MG63 (cell line): ENCODE measurements at places on chromosomes 4 and X. TPM values are rescaled to one million over a fixed set of nuclear protein-coding genes. Genes with fewer than 3 reads are reported as not detected.

The EGFL6 gene
- not detected in 2 replicates for total RNA-seq

The PRKG2 gene
- 2.0 and 2.1 TPM in 2 replicates for total RNA-seq

The OPHN1 gene
- 0.37 and 2.4 TPM in 2 replicates for total RNA-seq

GRCh38 chr4:6427439-6428090 lies 44.8 kb downstream of the PPP2R2C start:
- no peak for DNase-seq

The IL21 gene
- not detected in 2 replicates for total RNA-seq

The HPSE gene
- 2.1 TPM in 1 of 2 replicates, not detected in the other for total RNA-seq

- DNase-seq = no peak
Measured at GRCh38 chr4:10554121-10554520, 96.9 kb upstream of the ZNF518B start.

DNA sequence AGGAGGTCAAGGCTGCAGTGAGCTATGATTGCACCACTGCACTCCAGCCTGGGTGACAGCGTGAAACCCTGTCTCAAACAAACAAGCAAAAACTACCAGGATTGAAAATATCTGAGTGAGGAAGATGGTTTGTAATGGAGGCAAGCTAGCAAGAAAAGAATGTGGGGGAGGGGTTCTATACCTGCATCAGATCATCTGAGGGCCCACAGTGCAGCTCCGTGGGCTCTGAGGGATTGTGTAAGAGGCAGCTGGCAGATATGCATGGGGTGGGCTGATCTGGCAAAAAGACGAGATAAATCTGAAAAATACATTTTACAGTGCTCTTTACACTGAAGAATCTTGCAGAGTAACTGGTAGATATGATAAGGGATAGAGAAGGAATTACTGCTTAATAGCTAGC lies 28.9 kb upstream of the CHRNA9 start:
- no peak for DNase-seq

The CRMP1 gene
- not detected in 2 replicates for total RNA-seq
